ENCODE measurements at places on chromosomes 13 and 19.

DNA sequence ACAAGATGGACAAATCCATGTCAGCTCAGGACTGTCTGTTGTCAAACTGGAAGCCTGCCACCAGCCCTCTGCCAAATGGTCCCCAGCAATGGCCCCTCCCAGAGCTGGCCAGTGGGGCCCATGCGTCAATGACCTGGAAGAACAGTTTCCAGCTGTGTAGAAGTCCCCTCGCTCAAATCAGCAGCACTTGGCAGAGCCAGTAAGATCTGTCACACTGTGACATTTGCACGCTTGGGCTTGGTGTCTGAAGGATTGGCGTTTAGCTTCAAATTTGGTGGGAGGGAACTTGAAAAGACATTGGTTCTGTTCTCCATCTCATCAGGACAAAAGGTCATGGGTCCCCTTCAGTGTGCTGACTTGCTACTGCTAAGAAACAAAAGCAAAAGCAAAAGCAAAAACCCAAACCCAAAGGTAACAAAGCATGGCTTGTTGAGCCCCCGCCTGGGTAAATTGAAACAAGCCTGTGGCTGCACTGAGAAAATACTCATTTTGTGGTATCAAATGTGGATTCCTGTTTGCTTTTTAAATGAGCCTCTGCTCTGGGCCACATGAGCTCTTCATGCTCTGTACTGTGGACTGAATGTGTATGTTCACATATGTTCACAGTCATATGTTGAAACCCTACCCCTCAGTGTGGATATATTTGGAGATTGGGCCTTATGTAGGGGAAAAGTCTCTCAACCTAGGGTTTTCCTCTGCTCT, 253.6 kb upstream of the MAB21L1 start:
- DNase-seq = no peak

DNA sequence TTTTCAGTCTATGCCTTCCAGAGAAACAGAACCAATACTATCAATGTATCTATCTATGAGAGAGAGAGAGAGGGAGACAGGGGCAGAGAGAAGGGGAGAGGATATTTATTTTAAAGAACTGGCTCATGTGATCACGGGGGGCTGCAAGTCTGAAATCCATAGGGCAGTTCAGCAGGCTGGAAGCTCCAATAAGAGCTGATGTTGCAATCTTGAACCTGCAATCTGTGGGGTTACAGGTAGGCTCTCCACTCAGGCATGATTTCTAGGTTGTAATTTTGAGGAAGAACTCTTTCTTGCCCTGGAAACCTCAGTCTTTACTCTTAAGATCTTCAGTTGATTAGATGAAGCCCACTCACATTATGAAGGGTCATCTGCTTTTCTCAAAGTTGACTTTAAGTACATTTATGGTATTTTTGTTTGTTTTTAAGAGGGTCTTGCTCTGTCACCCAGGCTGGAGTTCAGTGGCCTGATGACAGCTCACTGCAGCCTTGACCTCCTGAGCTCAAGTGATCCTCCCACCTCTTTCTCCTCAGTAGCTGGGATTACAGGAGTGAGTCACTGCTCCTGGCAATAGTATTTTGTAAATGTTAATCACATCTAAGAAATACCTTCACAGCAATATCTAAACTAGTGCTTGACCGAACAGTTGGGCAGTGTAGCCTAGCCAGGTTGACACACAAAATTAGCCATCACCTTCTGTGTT, 376.4 kb downstream of the FGF9 start:
- no peak for DNase-seq

DNA sequence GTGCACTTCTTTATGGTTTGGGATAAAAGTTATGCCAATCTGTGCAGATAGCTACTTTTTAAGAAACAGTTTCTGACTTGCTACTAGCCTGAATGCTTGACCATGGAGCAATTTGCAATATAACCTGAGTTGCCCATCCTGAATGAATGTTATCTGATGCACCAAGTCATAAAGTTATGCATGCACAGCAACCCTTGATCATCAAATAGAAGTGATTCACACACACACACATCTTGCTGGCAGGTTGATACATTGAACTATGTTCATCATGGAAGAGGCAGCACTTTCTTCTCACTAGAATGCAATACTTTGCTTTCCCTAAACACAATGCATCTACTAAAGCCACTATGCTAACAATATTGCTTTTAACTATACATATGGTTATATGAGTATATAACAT, 311.5 kb downstream of the RFC3 start:
- no peak for DNase-seq

GRCh38 chr19:55650126-55650557, 2.1 kb downstream of the CCDC106 start:
- DNase-seq = no peak

GRCh38 chr19:615619-616018, 17.7 kb downstream of the POLRMT start:
- DNase-seq = no peak

DNA sequence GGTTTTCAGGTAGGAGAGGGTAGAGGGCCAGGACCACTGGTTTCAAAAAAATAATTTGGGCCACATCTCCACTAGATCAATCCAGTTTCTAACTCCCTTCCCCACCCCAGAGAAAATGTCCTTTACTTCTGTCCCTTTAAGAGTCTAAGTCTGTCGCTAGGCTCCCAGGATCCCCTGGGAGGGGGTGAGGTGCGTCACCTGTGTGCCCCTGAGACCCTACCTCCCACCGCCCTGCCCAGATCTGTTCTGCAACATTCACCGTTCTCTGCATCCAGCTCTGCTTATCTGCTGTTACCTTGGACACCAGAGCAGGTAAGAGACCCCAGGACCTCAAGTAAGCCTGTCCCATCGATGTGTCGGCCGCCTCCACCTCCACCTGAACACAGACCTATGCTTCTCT, at the start of gene GFY:
GFY (plus strand) TSS at position 211 of the 400 bp plus-strand sequence. CDS start 1,043 bp downstream, outside the sequence.
- DNase-seq = no peak

DNA sequence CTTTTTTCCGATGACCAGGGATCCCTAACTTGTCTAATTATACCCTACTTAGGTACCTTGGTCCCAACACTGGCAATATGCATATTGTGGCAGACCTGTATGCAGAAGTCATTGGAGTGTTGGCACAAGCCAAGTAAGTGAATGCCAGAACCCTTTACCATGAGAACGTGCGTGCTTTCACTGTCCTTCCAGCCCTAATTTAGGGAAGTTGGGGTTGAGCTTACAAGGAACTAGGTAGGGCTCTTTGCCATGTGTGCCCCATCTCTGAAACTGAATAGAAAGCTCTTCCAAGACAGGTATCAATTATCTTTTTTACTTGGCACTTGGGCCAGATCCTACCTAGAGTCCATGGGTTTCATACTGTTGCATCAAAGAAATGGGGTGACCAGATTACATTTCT, 93.2 kb downstream of the FRY start:
- no peak for DNase-seq

- DNase-seq = no peak
Measured at GRCh38 chr13:109810761-109811510, 24.6 kb upstream of the IRS2 start.

GRCh38 chr19:31955884-31956283, 389.5 kb upstream of the ZNF507 start:
- DNase-seq = no peak

DNA sequence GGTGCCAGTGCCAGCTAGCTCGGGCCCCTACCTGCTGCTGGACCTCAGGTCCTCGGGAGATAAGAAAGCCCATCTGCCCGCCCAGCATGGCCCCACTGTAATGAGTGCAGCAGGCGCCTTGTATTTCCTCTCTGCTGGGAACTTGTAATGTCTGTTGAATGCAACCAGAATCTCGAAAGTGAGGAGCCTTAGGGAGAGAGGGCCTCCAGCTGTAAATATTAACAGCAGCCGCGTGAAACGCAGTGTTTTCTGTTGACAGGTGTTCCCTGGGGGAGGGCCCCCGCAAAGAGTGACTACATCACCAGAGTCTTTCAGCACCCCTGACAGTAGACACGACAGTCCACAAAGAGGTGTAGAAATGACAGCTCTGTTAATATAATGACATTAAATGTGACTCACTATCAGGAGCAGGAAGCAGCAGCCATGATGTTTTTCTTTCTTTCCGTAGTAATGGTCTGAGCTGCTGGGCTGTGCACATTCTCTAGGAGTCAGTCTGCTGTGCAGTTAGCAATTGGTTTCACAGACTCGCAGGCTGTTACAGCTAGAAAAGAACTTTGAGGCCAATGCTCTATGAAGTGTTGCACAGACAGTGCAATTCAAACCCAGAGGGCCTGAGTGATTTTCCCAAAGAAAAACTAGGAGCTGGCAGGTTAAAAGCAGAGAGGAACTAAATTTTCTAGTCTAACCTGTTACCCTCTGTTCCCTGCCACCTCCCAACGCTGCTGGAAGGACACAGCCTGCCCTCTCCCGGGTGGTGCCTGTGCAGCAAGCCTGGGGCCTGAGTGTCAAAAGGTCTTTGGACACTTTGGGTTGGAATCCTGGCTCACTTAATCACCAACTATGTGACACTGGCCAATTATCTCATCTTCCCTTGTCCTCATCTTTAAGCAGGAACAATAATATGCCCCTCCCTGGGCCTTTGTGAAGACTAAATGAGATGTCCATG, 58.6 kb upstream of the WASF3 start:
- no peak for DNase-seq

GRCh38 chr19:45123440-45123850, 30.5 kb downstream of the PPP1R37 start:
- no peak for DNase-seq

DNA sequence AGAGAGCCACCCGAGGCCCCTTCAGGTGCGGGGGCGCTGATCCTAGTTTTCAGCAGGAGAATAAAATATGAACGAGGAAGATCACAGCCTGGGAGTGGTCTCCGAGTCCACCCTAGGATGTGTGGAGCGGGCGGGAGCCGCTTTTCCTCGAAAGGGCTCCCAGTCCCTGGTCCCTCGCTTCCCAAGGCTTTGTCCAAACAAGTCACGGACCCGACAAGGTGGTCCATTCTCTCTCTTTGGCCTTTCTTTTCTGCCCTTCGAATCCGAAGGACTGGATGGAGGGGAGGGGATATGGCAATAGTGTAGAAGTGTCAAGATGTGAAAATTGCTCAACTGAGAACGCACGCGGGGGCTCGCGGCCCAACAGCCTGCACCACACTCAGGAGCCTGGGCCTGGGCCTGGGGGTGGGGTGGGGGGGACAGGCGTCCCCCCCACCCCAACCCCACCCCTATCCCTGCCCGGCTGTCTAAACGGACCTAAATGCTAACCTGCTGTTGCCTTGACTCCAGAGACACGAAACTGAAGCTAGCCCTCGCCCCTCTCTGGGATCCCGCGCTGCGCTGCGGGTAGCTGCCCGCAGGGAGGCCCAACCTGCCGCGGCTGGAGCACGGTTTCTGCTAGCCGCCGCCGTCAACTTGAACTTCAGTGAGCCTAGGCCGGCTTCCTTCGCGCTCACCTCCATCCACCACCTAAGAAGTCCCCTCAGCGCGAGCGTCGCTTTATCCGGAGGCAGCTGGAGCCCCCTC, 7.1 kb downstream of the ZIC2 start:
- no peak for DNase-seq

GRCh38 chr19:49712397-49712859, 21.5 kb downstream of the CPT1C start:
- no peak for DNase-seq

- DNase-seq = no peak
Measured at GRCh38 chr19:42421101-42421500, 6.1 kb downstream of the LIPE start.

DNA sequence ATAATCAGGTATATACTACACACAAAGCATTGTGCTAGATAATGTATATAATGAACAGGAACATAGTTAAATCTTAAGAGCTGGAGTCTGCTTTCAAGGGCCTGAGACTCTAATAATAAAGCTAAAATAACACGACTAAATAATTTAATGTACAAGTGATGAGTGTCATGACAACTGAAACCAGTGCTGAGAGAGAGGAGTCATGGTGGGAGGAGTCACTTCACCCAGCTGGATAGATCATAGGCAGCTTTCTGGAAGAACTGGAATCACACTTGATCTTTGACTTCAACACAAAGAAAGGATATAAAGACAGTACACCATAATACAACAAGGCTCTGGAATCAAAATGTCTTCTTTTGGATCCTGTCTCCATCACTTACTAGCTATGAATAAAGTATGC, 7.1 kb downstream of the RBM26 start:
- DNase-seq = no peak

- no peak for DNase-seq
Measured at GRCh38 chr13:66218583-66218982, 1011.6 kb downstream of the PCDH9 start.

DNA sequence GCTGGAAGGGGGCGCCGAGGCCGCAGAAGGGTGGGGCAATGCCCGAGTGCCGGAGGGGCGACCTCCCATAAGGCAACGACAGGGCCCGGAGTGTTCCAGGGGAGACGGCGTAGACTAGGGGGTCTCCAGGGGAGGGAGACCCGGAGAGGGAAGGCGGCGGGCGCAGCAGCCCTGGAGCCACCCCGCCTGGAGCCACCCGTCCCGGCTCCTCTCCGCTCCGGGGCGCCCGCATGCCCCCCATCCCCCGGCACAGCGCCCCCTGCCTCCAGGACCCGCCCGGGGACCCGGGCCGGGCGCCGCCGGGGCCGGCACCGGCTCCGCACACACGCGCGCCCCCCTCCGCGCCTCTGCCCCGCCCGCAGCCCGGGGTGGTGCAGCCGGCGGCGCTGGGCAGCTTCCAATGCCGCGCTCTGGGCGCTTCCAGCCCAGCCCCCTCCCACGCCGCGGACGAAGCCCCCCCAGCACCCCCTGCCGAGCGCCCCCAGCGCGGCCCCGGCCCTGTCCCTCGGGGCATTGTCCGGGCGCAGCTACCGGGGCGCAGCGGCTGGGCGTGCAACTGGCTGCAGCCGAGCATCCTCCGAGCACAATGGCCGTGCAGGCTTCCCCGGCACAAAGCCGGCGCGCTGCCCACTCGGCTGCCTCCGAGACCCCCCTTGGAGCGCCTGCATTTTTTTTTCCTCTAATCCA, 519 bp downstream of the PTPRS start:
- DNase-seq = no peak

- DNase-seq = no peak
Measured at GRCh38 chr13:45162821-45163220, 38.0 kb downstream of the KCTD4 start.

GRCh38 chr13:78632996-78633395, 26.0 kb downstream of the OBI1 start:
- DNase-seq = no peak

DNA sequence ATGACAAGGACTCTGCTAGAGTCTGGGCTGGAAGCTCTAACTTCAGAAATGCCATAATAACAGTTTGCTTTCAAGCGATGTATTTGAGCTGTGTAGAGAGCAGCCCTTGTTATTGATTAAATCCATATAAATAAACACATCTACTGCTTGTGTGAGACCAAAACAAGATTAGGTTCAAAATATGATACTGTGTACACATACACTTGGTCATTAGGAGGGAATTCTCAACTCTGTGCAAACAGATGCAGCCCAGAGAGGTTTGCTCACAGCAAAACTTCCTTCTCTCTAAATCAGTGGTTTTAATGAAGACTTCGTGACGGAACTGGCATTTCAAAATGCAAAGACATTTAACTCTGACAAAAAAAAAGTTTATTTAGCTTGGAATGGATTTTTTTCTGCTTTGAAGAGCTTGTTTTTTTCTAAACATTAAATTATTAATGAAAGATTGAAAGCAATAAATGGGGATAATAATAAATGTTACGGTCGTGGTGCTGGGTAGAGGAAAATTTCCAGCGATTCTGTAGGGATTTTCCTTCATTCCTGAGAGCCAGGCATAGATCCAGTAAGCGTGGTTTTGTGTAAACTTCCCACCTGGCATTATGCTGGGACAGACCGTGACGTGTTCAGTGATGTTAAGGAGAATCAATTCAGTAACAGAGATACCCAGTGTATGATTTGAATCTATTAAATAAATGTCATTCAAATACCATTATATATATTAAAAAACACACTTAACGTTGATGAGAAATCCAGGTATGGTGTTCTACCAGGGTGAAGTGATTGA, 213.7 kb downstream of the TEX29 start:
- DNase-seq = no peak

GRCh38 chr19:29216021-29216420, 3.1 kb upstream of the UQCRFS1 start:
- DNase-seq = no peak
